ENCODE measurements at places on chromosomes 3 and 15.

DNA sequence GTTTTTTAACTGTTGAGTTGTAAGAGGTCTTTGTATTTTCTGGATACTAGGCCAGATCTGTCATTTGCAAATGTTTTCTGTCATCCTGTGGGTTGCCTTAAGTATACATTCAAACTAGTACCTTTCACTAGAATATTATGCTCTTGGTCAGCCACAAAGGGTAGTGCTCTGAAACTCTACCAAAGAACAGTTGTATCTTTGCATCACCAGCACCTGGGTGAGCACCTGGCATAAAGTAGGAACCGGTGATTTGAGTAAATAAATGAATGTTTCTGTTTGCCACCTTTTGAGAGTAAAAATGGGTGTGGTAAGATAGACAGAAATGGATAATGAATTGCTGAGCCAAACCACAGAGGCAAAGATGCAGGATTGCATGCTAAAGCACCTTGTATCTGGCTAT lies 98.7 kb downstream of the SLCO3A1 start:
- no peak for DNase-seq

DNA sequence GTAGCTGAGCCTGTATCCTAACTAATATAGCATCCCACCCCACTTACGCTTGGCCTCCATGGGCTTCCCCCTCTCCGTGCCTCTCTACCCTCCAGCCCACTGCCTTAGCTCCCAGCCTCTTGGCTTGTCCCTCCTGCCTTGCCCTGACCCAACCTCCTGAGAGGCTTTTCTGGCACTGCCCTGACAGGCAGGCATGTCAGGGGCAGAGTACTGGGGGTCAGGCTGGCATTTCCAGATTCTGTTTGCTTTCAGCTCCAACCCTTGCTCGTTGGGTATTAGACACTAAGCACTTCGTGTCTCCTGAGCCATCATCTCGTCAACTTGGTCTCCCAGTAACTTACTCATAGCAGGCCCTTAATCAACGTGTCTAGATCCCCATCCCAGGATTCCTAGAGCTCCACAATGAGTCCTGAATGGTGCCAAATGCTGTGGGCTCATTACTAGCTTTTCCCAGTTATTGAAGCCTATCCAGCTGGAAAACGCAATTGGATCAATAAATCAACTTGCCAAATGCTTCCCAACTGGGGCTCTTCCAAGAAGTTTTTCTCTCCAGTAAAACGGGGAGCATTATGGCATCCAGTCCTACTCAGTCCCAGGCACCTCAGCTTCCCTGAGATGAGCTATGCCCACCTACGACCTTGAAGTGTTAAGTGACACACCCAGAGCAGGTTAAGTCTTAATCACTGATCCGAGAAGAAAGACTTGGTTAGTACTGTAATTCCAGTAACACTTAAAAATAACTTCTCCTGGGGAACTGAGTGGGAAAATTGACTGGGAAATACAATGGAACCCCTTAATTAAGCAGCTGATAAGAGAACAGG lies 78.5 kb upstream of the DLG1 start:
- no peak for DNase-seq

- no peak for DNase-seq
These were observed 4.8 kb downstream of the KLF13 start for GRCh38 chr15:31331389-31331788.

DNA sequence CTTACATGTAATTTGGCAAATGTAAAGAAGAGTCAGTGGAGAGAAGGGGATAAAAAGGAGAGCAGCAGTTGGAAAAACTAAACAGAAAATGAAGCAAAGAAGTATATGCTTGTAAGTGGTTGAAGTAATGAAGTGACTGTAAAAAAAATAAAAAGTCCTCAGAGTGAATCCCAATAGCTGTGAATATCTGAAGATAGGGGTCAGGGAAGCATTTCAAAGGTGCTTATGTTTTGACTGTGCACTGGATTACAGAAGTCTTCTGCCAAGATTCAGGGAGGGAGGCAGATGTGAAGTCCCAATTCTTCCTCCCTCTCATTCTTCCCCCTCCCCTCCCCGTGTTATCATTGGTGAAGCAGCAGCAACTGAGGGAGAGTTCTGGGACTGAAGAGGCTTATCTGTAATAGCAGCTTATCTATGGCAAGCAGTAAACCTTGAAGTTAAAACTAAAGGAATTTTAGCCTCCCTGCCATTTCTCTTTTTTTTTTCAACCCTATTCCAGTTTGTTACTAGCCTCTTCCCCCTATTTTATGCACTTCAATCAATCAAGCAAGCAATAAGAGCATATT lies 597.9 kb downstream of the IGSF11 start:
- no peak for DNase-seq

- peak; percentile 50 for DNase-seq
These were observed 923 bp downstream of the SIAH2 start for GRCh38 chr3:150761831-150762661.

- no peak for DNase-seq
These were observed 50.1 kb downstream of the PCSK6 start for GRCh38 chr15:101439285-101439919.

GRCh38 chr3:31241533-31241932 lies 291.2 kb upstream of the STT3B start:
- no peak for DNase-seq
